T-helper 1 cell (primary cell): ENCODE measurements at places on chromosomes 7 and 10.

- no peak for DNase-seq
These were observed 42.5 kb downstream of the FOXK1 start for GRCh38 chr7:4724648-4725013.

DNA sequence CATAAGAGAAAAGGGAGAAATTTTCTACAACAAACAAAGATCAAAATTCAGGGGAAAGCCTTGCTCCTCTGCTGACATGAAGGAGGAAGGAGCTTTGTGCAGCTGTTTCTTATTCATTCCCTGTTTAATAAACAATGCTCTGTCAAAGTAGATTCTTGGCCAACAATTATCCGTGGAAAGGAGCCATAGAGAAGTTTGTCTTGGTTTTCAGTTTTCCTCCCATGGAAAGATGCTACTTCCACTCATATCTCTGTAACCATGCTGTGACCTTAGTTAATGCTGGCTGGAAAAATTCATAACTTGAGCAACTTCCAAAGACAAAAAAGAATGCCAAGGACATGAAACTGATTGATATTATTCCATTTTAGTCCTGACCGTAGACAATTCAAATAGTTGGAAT, 8.1 kb downstream of the DDC start:
- DNase-seq, result no peak

DNA sequence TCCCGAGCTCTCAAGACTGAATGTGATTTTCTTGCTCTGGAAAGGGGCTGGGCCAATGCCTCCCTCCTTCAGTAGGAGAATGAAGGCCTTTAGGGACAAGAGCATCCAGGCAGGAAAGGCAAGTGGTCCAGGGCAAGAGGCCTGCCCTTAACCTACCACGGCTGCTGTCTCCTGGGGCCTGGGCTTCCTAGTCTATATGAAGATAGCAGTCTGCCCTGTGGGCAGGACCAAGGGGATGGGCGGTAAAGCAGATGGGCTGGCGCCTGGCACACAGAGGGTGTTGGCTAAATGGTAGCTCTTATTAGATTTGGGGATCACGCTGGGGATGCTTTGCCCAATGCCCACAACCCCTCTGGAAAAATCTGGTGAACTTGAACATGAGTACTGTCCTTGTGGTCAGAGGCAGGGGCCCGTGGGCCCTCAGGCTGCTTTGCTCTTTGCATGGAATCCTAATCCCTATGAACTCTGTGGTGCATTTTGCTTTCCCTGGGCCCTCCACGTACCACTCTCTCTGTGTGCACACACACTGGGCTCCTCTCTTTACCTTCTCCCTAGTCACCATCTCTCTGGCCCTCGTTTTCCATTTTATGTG, 20.3 kb downstream of the CHAT start:
- no peak for DNase-seq

DNA sequence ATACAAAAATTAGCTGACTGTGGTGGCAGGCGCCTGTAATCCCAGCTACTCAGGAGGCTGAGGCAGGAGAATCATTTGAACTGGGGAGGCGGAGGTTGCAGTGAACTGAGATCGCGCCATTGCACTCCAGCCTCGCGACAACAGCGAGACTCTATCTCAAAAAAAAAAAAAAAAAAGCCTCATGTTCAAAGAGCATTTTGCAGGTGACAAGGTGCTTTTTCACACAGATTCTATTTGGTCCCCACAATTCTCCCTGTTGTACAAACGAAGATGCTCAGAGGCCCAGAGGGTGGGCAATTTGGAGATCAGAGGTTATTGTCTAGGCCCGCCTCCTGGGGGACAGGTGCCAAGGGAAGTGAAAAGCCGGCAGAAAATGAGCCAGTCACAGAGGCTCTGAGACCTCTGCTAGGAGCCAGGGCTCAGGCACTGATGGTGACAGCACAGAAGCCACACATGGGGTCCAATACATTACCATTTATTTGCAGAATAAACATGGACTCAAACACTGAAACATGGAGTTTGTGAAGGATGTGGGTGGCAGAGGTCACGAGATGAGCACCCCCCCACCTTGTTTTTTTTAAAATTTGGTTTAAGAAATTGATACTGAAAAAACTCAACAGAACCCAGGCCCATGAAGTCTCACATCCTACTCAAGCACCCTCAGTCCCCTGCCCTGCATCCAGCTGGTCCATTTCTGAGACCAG, 882 bp upstream of the GAL3ST4 start:
- no peak for DNase-seq

- no peak for DNase-seq
These were observed 126.1 kb downstream of the ADARB2 start for GRCh38 chr10:1610986-1611770.

- no peak for DNase-seq
These were observed 3.8 kb downstream of the SFXN2 start for GRCh38 chr10:102718220-102718619.

DNA sequence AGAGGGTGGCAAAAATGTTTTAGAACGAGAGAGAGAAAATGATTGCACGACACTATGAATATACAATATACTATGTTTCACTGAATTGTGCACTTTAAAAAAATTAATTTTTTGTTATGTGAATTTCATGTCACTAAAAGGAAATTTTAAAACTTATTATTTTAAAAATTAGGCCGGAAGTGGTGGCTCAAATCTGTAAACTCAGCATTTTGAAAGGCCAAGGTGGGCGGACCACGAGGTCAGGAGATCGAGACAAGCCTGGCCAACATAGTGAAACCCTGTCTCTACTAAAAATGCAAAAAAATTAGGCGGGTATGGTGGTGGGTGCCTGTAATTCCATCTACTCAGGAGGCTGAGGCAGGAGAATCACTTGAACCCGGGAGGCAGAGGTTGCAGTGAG, 642.5 kb downstream of the XPNPEP1 start:
- DNase-seq, result no peak
